Stimulated activated effector memory CD8-positive, alpha-beta T cell treated with anti-CD3 and anti-CD28 coated beads, Interleukin-12 subunit alpha, Interleukin-12 subunit beta, amount 100 ng/mL, for 72 hours (primary cell): ENCODE measurements at places on chromosomes 4 and X.

DNA sequence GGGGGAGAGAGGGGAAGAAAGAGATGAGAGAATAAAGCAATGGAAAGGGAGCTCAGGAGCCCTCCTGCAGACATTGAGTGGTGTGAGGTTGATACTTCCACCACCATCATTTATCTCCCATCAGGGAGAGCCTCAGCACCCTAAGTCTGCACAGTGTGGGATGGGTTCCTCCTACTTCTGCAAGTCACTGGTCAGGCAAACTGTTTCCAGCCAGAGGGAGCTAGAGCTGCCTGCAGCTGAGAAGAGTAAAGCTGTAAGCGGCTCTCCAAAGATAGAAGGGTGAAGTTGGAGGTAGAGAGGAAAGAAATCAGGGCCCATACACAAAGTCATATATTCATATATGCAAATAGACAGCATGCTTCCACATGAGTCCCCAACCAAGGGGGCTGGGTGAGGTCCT, 21.9 kb upstream of the ZNF81 start:
- no peak for DNase-seq

- DNase-seq = no peak
These were observed 111.5 kb upstream of the IL15 start for GRCh38 chr4:141524841-141525240.

- DNase-seq = no peak
These were observed 107.4 kb upstream of the MAMLD1 start for GRCh38 chrX:150255441-150256296.

DNA sequence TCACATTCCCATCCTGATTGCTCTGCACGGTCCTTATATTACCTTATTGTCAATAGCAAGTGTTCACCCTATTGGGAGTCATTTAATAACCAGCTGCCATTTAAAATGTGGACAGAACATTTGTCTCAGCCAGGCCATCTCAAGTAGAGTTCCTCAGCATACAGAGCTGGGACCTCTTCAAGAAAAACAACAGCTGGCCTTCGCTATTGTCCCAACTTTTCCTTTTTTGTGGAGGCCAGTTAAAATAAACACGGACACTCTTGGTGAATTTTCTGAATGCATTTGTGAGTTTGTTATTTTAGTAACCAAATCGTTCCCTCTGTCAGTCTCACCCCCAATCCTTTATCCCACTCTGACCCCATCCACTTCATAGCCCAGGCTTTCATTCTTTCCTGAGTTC, 395.3 kb upstream of the PITX2 start:
- no peak for DNase-seq

GRCh38 chr4:121789960-121790829, 10.9 kb upstream of the EXOSC9 start:
- no peak for DNase-seq

GRCh38 chr4:139146926-139147629, 29.9 kb downstream of the ELF2 start:
- no peak for DNase-seq

DNA sequence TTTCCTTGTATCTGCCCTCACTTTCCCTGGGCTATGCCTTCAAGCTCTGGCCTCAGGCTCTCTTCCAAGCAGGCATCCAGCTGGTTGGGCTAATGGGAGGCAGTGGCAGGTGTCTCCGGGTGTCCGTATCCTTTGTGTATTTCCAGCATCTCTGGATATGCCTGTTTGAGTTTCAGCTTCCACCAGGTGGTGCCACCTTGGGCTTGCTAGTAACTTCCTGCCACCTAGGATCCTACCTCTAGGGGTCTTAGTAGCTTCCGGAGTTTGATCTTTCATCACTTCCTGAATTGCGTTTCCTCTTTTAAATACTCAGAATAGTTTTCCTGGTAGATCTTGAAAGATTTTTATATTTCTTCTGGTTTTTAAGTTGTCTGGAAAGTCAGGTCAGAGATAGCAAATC, 23.2 kb upstream of the ANOS1 start:
- DNase-seq = no peak

GRCh38 chrX:10649265-10649664, 28.9 kb upstream of the MID1 start:
- DNase-seq = no peak
